Natural killer cell (primary cell): ENCODE measurements at places on chromosomes 11 and 22.

DNA sequence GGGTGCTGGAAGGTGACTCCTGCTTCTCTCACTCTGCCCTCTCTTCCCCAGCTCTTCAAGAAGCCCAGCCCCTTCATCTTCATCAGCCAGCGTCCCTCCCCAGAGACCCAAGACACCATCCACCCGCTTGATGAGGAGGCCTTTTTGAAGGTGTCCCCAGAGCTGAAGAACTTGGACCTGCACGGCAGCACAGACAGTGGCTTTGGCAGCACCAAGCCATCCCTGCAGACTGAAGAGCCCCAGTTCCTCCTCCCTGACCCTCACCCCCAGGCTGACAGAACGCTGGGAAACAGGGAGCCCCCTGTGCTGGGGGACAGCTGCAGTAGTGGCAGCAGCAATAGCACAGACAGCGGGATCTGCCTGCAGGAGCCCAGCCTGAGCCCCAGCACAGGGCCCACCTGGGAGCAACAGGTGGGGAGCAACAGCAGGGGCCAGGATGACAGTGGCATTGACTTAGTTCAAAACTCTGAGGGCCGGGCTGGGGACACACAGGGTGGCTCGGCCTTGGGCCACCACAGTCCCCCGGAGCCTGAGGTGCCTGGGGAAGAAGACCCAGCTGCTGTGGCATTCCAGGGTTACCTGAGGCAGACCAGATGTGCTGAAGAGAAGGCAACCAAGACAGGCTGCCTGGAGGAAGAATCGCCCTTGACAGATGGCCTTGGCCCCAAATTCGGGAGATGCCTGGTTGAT lies 12.6 kb downstream of the IL10RA start:
- H3K4me3 ChIP-seq: no peak overlapping the region
- no peak overlapping the region for H3K27ac ChIP-seq
- H3K36me3 ChIP-seq: peaks cover 77% of the 10 kb centered on the region
- peaks cover 87% of the 10 kb centered on the region for H3K4me1 ChIP-seq
- no peaks in the 10 kb centered on the region for H3K27me3 ChIP-seq
- no peak for DNase-seq

- peaks cover 8% of the 10 kb centered on the region for H3K36me3 ChIP-seq
- H3K27me3 ChIP-seq: no peaks in the 10 kb centered on the region
- no peak overlapping the region for H3K4me3 ChIP-seq
- no peak overlapping the region for H3K27ac ChIP-seq
- no peak for DNase-seq
- H3K4me1 ChIP-seq: peaks cover 55% of the 10 kb centered on the region
These were observed 38.8 kb downstream of the MARK2 start for GRCh38 chr11:63877658-63878241.

DNA sequence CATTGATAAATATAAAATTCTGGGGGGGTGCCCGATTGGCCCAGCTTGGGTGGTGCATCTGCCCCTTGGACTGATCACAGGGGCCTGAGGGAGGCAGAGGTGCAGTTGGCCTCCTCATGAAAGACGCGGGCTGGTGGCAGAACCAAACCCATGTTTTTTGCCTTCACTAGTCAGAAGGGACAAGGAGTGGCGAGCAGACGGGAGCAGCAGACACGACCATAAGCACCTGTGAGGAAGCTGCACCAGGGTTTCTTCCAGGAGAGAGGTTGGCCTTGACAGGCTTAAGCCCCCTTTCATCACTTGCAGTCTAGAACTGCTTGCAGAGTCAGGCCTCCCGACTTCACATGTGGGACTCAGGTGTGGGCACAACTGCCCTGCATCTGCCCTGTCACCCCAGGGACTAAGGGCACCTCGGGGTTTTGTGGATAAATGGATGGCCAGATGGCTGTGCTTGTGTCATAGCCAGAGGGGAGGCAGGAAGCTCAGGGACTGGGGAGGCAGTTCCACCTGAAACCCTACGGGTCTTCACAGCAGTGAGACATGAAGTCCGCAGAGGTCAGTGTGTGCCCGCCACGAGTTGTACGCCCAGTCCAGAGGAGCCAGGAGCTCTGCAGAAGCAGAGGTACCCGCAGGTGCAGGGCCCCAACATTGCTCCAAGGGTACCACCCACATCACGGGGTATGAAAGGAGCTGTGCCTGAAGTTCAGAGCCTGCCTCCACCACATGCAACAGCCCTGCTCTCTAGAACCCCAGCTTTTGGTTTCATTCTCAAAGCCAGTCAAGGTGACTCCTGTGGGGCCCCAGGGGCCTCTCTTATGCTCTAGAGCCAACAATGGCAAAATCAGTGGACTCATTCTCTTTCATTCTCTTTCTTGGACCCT lies 18.2 kb upstream of the SYT13 start:
- no peak for DNase-seq
- H3K27ac ChIP-seq: no peak overlapping the region
- no peak overlapping the region for H3K4me3 ChIP-seq
- H3K4me1 ChIP-seq: no peaks in the 10 kb centered on the region
- no peaks in the 10 kb centered on the region for H3K27me3 ChIP-seq

DNA sequence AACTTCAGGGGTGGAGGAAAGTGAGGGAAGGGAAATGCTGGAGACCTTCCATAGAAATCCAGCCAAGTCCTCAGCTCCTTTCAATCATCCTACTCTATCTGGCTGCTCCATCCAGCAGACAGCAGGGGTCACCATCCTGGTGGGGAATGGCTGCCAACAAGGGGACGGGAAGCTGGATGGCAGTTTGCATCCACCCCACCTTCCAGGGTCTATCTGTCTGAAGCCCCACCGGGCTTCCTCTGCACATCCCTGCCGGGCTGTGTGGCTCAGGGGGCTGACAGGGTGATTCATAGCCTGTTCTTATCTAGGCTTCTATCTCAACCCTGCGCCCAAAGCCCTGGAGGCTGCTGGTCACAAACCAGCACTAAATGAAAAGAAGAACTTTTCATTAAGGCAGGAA lies 1.1 kb downstream of the SYTL2 start:
- H3K36me3 ChIP-seq: no peaks in the 10 kb centered on the region
- H3K27ac ChIP-seq: peak overlapping the region; percentile 30
- peak overlapping the region; percentile 61 for H3K4me3 ChIP-seq
- peak; percentile 52 for DNase-seq
- H3K4me1 ChIP-seq: peaks cover 30% of the 10 kb centered on the region

GRCh38 chr11:100709233-100709957 lies 22.3 kb downstream of the ARHGAP42 start:
- H3K27me3 ChIP-seq: no peaks in the 10 kb centered on the region
- no peaks in the 10 kb centered on the region for H3K36me3 ChIP-seq
- H3K4me3 ChIP-seq: no peak overlapping the region
- H3K27ac ChIP-seq: no peak overlapping the region
- H3K4me1 ChIP-seq: no peaks in the 10 kb centered on the region

DNA sequence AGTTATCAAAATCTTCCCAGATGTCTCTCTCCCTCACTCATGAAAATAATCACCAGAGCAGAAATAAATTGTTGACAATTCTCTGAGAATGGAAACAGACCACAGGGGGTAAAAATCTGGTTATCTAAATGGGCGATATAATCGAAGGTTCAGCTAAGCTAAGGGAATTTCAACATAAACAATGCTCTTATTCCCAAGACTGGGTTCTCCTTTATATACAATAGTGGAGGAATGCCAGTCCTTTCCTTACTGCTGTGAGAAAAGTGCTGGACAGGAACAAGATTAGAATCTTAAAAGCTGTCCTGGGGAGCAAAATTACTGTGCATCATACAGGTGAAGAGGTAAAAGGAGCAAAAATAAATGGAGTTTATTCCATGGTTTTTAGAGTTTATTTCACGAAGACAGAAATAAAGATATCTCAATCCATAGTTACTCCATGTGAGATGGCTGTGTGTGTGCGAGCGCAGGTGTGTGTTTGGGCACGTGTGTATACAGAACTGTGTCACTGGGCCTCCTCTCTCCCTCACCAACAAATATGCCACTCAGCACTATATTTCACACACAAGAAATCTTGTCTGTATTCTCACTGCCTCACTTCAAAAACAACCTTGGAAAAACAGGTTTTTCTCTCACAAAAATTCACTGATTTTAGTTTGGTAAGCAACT lies 385.6 kb downstream of the DCDC1 start:
- no peaks in the 10 kb centered on the region for H3K36me3 ChIP-seq
- no peaks in the 10 kb centered on the region for H3K4me1 ChIP-seq
- H3K27ac ChIP-seq: no peak overlapping the region
- no peaks in the 10 kb centered on the region for H3K27me3 ChIP-seq
- H3K4me3 ChIP-seq: no peak overlapping the region
- no peak for DNase-seq

- H3K27ac ChIP-seq: no peak overlapping the region
- no peak overlapping the region for H3K4me3 ChIP-seq
- H3K27me3 ChIP-seq: no peaks in the 10 kb centered on the region
- H3K36me3 ChIP-seq: no peaks in the 10 kb centered on the region
- no peak for DNase-seq
These were observed 96.6 kb downstream of the PGR start for GRCh38 chr11:101032991-101033390.

DNA sequence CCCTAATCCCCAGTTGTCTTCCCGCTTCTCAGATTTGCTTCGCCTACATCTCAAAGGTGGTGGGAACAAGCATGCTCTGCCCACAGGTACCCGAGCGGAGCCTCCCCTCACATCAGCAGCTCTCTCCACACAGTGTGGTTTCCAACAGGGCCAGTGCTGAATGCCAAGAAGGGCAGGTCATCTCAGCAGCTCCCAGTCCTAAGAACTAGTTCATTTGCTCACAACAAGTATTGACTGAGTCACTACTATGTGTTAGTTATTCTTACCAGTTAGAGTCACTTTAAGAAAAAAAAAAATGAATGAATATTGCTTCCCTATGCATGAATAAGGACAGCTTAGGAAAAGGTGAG lies 66.2 kb downstream of the THAP12 start:
- no peak overlapping the region for H3K27ac ChIP-seq
- no peak overlapping the region for H3K4me3 ChIP-seq
- no peaks in the 10 kb centered on the region for H3K36me3 ChIP-seq
- H3K4me1 ChIP-seq: no peaks in the 10 kb centered on the region
- no peak for DNase-seq
